ENCODE measurements at places on chromosomes 2 and 18.

DNA sequence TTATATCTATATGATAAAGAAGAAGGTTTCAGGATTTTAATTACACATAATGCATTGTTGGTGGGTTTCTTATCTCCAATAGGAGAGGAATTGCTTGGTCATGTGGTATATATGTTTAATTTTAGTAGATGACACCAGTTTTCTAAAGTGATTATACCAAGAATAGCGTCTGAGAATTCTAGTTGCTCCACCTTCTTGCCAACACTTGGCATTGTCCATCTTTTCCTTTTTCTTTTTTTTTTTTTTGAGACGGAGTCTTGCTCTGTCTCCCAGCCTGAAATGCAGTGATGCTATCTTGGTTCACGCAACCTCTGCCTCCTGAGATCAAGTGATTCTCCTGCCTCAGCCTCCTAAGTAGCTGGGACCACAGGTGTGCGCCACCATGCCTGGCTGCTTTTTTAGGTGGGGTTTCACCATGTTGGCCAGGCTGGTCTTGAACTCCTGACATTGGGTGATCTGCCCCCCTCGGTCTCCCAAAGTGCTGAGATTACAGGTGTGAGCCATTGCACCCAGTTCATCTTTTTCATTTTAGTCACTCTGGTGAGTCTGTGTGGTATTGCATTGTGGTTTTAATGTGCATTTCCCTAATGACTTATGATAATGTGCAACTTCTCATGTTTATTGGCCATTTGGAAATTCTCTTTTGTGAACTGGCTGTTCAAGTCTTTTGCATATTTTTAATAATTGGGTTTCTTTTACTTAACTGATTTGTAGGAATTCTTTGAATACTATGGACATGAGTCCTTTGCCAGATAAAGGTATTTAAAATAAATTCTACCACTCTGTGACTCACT lies 37.3 kb upstream of the ZNF512 start:
- no peak for DNase-seq

GRCh38 chr2:142755191-142755590 lies 122.3 kb upstream of the KYNU start:
- DNase-seq = no peak

DNA sequence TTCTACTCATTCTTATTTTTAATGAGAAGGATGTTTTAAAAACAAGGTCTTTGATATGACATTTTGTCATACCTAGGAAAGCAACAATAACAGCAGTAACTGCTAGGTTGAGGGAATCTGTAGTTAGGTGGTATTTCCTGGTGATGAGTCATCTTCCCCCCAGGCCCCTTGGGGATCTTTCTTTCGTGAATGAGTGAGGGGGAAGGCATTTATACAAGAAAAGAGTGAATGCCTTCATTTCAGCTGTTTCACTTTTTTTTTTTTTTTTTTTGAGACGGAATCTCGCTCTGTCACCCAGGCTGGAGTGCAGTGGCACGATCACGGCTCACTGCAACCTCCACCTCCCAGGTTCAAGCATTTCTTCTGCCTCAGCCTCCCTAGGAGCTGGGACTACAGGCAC lies 108.6 kb downstream of the MAP4K4 start:
- no peak for DNase-seq

- no peak for DNase-seq
These were observed 182.9 kb downstream of the PRKCE start for GRCh38 chr2:45834372-45834771.

DNA sequence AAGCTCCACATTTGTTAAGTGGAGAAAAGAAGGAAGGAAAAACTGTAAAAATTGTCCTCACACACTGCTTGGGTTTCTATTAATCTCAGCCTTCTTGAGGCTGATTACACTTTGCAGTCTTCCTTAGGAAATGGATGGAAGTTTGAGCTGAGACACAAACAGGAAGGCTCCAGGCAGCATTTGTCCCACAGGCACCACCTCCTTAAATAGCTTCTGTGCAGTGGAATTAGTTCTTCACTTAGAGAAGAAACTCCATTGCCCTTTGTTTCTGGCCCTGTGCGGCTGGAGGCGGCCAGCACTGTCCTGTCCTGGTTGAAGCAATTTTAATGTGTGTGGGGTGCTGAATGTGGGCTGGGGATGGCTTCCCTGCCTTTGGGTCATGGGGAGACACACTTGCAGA lies 44.3 kb downstream of the ARHGAP28 start:
- no peak for DNase-seq

GRCh38 chr18:3649633-3650426 lies 199.9 kb downstream of the TGIF1 start:
- no peak for DNase-seq

GRCh38 chr2:229348128-229348527 lies 77.0 kb upstream of the PID1 start:
- DNase-seq = no peak

GRCh38 chr2:42249284-42249683 lies 80.1 kb downstream of the EML4 start:
- DNase-seq = no peak

- no peak for DNase-seq
These were observed 712.5 kb upstream of the LRATD1 start for GRCh38 chr2:13919981-13920382.
